ENCODE measurements at places on chromosomes 5 and 9.

DNA sequence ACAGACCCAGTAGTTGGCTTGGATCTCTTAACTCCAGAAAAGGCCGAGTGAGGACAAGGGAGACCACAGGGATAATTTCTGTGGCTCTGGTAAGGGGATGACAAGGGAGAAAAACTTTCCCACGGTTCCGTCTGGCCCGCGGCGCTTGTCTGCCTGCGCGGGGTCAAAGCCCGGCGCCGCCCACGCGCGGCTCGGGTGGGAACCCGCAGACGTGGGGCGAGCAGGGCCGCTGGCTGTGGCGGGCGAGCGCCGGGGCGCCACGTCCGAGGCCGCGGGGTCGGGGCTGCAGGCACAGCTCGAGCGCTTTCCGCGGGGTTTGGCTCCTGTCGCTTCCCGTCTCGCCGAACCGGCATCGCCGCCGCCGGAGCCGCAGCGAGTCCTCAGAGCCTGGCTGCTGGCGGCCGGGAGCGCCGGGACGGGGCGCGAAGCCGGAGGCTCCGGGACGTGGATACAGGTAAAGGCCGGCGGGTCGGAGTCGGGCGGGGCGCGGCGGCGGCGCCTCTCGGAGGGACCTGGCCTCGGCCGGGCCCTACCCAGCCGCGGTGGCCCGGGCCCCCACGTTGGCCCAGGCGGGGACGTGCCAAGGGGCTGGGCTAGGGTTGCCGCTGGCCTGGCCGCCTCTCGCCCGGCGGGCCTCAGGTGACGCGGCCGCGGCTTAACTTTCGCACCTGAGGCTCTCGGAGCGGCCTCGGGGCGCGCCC lies at the start of gene RNF180:
Gene RNF180, plus strand, starts transcription at position 344 of the 701 bp plus-strand sequence. CDS start 34,965 bp downstream, outside the sequence.
- peak; percentile 49 for DNase-seq

GRCh38 chr9:10252174-10252573 lies 360.6 kb downstream of the PTPRD start:
- DNase-seq: no peak

DNA sequence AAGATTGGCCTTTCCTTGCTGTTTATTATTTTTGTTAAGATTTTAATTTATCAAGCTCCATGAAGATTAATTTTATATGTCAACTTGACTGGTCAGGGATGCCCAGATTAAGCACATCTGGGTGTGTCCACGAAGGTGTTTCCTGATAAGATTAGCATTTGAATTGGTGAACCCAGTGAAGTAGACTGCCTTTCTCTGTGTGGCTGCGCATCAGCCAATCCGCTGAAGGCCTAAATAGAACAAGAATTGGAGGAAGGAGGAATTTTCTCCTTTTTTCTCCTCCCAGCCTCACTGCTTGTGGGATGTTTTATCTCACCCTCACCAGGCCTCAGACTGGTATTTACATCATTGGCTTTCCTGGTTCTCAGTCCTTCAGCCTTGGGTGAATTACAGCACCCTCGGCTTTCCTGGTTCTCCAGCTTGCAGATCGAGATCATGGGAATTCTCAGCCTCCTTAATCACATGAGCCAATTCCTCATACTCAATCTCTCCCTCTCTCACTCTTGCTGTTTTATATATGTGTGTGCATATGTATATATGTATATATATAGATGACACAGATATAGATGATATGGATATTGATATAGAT lies 135.4 kb upstream of the SPEF2 start:
- DNase-seq: no peak

GRCh38 chr9:16817002-16817401 lies 53.5 kb downstream of the BNC2 start:
- DNase-seq: no peak

- no peak for DNase-seq
Observed at GRCh38 chr5:35319333-35320002, 89.2 kb upstream of the PRLR start.

DNA sequence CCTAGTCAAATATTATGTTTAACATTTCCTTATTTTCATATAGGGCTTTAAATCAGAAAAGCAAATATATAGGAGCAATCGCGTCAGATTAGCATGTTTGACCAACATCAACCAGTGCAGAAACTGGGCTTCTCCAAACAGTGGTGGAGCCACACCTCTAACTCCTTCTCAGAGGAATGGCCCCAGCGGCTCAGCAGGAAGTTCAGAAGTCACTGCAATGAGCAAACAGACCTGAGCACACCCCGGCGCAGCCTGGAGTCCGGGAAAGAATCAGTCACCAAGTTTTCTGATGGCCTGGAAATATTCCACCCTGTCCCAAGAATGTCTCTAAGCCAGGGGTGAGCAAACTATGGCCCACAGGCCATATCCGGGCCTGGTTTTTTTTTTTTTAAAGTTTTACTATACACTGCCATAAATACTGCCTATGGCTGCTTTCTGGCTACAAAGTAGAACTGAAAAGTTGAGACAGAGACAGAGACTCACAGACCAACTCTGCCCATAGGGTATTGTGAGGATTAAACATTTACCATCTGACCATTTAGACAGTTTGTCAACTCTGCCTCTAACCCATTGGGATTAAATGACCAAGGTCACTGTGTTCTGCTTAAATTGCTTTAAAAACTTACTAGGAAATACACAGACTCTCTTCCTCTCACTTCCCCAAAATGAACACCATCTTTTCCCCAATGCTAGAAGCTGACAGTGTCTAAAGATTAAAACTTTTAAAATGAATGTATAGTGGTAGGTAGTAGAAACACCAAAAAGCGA lies 5.4 kb downstream of the GOLM1 start:
- peak; percentile 45 for DNase-seq

DNA sequence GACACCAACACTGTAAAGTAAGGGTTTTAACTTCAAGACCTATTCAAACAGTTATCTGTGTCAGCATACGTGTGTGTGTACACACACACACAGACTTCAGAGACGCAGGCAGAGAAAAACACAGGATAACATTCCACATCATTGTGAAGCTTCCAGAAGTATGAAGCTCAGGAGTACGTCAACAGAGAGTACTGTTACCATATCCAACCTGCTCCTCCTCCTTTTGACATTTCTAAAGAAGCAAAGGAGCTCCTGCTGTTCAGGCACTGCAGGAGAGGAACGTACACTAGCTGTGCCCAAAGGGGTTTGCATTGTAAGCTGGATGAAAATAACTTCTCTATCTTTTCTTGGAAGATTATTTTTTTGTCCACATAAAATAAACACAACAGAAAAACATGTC lies 180.7 kb downstream of the MEF2C start:
- no peak for DNase-seq

GRCh38 chr5:160312134-160312959 lies at the start of gene CCNJL:
TSS of gene CCNJL (minus strand) at chr5:160312564. CDS start at chr5:160311923, 641 bp downstream.
- peak; percentile 88 for DNase-seq

GRCh38 chr5:63820577-63820976 lies 141.7 kb downstream of the HTR1A start:
- peak; percentile 26 for DNase-seq

- no peak for DNase-seq
Observed at GRCh38 chr9:136028760-136029470, 66.2 kb downstream of the NACC2 start.

- DNase-seq: no peak
Observed at GRCh38 chr9:24776226-24776625, 230.5 kb upstream of the IZUMO3 start.

- no peak for DNase-seq
Observed at GRCh38 chr9:131398204-131398603, 4.3 kb downstream of the PRRC2B start.

GRCh38 chr9:74122661-74123060 lies 374.5 kb upstream of the RORB start:
- DNase-seq: no peak

- DNase-seq: no peak
Observed at GRCh38 chr9:4799033-4799430, 6.3 kb downstream of the RCL1 start.

DNA sequence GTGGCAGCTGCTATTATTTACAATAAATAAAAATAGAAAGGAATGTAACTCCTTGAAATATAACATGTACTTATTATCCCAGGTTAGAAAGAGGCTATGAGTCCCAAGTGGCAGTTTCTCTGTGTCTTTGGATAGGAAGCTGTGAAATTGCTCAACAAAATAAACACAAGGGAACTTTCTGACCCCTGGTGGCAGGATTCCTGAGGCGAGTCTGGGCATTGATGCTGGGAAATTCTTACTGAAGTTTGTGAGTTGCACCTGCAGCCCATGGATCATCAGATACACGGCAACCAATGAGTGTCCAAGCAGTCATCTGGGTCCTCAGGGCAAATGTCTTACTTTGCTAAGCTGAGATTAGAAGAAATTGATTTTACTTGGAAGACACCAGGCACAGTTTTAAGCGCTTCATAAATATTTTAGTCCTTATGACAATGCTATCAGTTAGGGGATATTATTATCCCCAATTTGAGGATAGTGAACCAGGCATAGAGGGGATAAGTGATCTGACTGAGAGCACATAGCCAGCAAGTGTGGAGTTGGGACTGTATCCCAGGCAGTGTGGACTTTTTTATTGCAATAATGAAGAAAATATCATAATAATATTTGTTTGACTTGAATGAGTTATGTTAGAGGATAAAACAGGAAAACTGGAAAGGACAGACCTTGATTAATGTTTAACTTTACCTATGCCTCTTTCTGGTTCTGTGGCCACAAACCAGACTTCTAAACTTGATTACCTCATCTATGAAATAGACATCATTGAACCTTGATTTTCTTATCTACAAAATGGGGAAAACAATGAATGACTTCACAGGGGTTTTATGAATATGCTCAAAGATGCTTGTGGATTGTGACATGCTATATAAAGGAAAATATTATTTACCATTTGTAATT lies 265.5 kb upstream of the ADAMTSL1 start:
- peak; percentile 38 for DNase-seq

DNA sequence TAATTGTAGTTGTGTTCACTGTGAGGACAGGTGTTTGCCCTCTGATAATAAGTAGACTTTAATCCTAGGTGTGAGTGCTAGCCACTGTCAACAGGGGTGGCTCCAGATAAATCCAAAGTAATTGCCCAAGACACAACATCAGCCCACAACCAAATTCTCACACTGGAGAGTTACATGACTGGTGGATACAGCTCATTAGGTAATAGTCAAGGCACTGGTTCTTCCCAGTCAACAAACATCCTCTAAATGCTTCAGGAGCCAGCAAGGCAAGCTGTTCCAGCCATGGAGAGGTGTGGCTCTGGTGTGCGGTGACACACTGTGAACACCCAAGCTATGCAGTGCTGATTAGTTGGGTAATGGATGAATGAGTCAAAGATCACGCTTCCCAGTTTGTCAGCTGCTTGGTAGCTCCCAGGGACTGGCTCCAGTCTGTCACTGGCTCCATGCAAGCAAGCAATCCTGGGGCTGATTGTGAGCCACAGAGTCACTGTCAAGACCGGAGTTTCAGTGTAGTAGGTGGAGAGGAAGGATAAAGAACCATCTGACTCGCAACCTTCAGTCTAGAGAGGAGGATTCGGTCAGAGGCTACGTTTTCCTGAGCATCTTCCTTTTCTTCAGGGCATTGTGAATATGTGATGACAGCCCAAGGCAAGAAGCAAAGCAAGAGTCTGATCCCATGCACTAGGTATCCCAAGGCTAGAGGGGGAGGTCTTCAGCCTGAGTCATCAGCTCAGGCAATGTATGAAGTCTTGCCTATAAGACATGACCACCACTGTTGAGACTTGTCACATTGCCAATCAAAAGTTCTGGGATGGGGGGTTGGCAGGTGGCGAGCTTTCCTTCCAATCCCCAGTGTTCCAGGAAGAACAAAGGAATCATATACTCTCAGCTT lies 63.1 kb downstream of the UGCG start:
- DNase-seq: no peak

DNA sequence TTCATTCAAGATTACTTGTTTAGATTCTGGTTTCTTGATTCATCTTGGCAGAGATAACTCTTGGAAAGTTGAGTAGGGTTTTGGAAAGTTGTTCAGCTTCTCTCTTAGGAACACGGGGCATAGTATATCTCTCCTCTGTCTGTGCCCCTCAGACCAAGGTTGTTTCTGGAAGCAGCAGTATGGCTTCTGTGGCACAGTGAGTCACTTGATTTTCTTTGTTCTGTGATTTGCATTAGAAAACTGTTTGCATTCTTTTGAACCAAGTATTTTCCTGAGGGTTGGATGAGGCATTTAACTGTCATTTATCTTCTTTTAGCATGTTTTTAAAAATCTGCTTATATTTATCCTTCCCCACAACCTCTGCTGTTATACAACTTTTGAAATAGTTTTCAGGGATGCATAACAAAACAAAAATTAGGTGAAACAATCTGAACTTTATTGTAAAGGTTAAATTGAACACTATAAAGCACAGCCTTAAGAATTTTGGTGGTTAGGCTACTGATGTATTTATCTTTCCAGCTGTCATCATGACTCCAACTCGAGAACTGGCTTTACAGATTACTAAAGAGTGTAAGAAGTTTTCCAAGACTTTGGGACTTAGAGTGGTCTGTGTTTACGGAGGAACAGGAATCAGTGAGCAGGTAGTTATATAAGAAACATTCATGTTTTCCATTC lies 26.5 kb downstream of the DDX46 start:
- no peak for DNase-seq

- no peak for DNase-seq
Observed at GRCh38 chr5:31086839-31087415, 106.6 kb upstream of the CDH6 start.

DNA sequence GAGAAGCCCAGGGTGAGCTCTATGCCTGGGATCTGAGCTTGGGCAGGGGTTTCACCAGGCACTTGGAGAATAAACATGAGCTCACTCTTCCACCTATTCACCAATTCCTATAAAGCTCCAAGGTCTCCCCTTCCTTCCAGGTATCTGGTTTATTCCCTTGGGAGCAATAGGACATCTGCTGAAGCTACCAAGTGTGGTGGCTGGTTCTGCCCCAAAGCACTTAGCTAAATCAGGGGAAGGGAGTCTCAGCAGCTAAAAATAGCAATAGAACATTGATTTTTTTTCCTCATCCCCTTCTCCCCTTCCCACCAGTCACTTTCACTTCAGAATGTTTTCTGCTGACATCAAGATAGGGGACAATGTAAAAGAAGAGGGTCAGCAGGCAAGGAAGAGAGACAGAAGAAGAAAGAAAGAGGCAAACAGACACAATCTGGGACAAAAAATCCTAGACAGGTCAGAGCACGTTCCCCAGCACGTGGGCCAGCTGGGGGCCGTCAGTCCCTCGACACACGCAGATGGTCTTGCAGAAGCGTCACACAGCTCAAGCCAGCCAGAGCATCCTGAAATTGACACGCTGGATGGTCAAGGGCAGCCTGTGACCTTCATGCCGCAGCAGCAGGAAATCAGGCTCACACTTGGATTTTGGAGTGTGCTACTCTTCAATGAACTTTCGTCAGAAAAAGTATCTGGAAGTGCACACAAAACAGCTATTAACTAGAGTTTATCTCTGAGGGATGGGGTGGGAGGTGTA lies 176.0 kb downstream of the ZNF608 start:
- DNase-seq: no peak
